ENCODE measurements at places on chromosomes 5 and 9. TPM values are rescaled to one million over a fixed set of nuclear protein-coding genes. Genes with fewer than 3 reads are reported as not detected.

Gene TNPO1
- total RNA-seq: 412 TPM

Gene RNF130
- total RNA-seq: 9.7 TPM

Gene MCIDAS
- not detected for total RNA-seq

Gene C9orf50
- not detected for total RNA-seq

Gene SPATA31A6
- not detected for total RNA-seq

Gene TRIM32
- total RNA-seq: 29.6 TPM

Gene SLC25A48
- total RNA-seq: not detected

Gene PDLIM4
- total RNA-seq: 97.2 TPM

Gene PCDHGA4
- 7.3 TPM for total RNA-seq

Gene TMEM232
- 1.3 TPM for total RNA-seq

Gene ANAPC2
- total RNA-seq: 22.9 TPM

Gene IGFBPL1
- total RNA-seq: not detected

Gene BASP1
- total RNA-seq: 126 TPM

Gene ZNF483
- total RNA-seq: 5.6 TPM

Gene SHISAL2B
- total RNA-seq: not detected

Gene KIAA1191
- 65.4 TPM for total RNA-seq

Gene PCDHGB6
- 4.2 TPM for total RNA-seq

Gene MAN1B1
- 65.7 TPM for total RNA-seq
